ENCODE measurements at places on chromosomes 5 and 9.

GRCh38 chr5:133773247-133774202, 161.2 kb upstream of the FSTL4 start:
- DNase-seq: no peak

DNA sequence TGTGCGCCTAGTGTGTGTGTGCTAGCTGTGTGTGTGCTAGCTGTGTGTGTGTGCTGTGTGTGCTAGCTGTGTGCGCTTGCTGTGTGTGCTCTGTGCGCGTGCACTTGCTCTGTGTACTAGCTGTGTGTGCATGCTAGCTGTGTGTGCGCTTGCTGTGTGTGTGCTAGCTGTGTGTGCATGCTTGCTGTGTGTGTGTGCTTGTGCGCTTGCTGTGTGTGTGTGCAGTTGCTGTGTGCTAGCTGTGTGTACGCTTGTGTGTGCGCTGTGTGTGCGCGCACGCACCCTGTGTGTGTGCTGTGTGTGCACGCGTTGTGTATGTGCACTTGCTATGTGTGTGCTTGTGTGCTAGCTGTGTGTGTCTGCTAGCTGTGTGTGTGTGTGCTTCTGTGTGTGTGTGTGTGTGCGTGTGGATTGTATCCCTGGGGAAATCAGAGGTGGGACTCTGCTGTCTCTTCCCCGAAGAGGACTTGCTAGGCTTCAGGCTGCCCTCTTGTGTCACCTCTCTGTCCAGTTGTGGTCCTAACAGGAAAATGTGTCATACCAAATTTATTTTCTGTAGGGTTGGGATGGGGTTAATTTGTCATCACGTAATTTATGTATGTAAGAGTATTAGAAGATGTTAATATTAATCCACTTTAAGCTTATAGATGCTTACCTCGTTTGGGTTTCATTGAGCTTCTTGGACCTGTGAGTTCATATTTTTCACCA, 38.9 kb downstream of the TPPP start:
- DNase-seq: no peak

GRCh38 chr9:131419026-131419614, 25.2 kb downstream of the PRRC2B start:
- no peak for DNase-seq

- DNase-seq: no peak
Measured at GRCh38 chr9:134333874-134334581, 7.8 kb downstream of the RXRA start.

GRCh38 chr9:14310311-14310710, 3.6 kb downstream of the NFIB start:
- no peak for DNase-seq

DNA sequence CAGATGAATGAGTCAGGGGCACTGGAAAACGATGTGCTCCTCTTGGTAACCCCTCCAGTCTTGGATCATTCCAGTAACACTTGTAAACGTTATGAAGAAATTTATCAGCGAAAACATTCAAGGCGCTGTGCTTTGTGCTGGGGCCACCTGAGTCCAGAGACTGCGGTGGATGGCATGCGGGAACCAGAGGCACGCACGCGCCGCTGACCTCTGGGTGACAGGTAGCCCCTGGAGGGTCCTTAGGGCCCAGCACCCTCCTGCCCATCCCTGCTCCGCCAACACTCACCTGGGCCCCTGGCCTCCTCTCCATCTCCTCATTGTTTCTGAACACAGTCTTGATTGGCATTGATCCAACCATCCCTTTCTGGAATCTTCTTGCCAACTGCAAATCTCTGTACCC, 86.9 kb downstream of the DAP start:
- DNase-seq: no peak

- DNase-seq: no peak
Measured at GRCh38 chr9:98406469-98406868, 151.0 kb upstream of the TBC1D2 start.

DNA sequence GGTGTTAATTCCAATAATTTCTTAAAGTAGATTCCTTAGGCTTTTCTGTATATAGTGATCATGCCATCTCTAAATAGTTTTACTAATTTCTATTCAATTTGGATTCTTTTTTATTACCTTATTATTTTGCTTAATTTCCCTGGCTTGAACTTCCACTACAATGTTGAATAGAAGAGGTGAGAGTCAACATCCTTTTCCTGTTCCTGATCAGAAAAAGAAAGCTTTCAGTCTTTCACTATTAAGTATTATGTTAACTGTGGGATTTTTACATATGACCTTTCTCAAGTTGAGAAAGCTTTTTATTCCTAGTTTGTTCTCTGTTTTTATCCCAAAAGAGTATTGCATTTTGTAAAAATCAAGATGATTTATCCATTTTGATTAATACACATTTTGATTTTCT, 574.5 kb upstream of the TLE4 start:
- no peak for DNase-seq

DNA sequence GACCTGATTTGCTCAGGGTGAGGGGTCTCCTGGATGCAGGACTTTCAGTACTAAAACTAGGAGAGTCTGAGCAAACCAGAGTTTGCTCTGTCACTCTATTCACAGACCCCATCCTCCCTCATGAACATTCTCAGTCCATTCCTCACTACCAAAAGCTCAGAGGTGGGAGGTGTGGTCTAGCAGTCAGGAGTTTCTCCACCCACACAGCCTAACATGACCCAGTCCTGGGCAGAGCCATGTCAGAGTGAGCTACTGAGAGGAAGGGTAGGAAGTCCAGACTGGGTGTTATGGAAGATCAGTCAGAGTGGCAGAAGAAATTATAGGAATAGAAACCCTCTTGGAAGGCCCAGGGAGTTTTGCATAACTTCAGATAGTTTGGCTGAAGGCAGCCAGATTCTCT, 113.3 kb upstream of the GRAMD2B start:
- no peak for DNase-seq

DNA sequence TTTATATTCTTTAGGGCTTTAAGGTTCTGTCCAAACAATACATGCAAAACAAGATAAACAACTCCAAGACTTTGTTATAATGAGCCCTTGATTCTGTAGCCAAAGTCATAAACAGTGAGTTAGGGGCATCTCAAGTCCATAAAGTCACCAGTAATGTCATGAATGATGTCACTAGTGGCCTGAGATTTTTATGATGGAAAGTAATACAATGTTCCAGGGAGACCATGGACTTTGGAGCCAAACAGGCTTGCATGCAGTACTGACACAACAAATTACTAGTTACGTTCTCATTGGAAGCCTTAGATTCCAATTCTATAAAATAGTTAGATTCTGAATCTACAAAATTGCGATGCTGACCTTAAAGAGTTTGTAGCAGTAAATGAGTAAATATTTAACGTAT, 280.0 kb downstream of the HINT1 start:
- no peak for DNase-seq

DNA sequence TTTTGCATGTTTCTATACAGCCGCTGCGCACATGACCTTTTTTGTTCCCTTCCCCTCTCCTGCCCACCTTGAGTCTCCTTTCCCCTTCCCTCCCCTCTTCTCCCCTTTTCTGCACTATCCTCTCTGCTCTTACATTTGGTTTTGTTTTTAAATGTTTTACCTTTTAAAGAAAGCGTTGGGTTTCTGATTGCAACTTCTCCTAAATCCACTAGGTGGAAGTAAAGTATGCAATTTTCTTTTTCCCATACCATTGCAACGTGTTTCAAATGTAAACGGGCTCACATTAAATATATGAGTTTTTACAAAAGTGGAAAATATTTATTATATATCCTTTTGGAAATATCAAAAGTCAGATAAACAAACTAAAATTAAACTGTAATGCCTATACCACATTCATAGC, 500.9 kb downstream of the DIRAS2 start:
- DNase-seq: no peak

DNA sequence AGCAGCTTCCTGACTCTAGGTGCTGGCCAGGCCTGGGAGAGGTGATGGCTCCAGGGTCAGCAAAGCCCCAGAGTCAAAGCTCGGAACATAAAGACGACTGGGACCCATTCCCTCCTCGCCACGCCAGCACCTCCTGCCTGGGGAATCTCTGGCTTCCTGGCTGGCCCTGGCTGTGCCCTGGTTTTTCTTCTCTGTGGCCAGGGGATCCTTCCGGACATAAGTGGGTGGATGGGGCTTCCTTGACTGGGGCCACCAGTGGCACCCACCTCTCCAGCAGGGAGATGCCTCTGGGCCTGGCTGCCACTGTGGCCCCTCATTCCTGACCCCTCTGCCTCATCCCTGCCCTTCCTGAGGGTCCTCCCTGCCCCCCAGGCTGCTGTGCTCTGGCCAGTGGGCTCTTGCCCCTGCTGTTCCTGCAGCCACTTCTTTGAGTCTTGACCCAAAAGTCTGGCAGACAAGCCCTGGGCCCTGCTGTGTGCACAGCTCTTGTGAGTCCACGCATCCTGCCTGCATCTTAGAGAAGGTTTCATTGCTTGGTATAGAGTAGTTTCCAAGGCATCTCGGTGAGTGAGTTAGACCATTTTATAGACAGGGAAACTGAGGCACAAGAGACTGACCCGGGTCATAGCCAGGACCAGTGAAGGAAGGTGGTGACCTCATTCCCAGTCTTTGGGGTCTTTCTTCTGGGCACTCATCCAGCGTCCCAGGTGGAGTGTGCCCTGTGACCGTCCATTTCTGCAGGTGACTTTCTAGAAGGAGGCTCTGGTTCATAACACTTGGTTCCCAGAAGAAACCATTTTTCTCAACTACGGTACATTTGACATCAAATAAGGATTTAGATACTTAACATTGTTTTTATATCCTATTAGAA, 17.3 kb upstream of the LPCAT1 start:
- DNase-seq: no peak

- DNase-seq: no peak
Measured at GRCh38 chr9:87213948-87214347, 266.6 kb upstream of the GAS1 start.

DNA sequence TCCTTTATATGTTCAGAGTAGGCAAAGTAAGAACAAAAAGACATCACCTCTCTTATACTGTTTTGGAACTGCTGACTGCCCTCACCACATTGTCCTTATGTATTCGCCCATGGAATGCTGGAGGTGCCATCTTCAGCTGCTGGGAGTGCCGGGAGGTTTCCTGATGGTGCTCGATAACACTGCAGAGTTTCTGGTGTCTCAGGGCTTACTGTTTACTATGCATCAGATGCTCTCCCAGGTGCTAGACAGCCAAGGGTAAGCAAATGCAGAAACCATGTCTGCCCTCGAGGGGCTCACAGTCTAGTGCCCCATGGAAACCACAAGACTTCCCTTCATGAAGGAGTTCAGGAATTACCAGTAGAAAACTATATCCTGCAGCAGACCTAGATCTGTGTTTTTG, 70.1 kb upstream of the SMIM23 start:
- DNase-seq: no peak
